ENCODE measurements at places on chromosomes 12 and 14. TPM values are rescaled to one million over a fixed set of nuclear protein-coding genes. Genes with fewer than 3 reads are reported as not detected.

DNA sequence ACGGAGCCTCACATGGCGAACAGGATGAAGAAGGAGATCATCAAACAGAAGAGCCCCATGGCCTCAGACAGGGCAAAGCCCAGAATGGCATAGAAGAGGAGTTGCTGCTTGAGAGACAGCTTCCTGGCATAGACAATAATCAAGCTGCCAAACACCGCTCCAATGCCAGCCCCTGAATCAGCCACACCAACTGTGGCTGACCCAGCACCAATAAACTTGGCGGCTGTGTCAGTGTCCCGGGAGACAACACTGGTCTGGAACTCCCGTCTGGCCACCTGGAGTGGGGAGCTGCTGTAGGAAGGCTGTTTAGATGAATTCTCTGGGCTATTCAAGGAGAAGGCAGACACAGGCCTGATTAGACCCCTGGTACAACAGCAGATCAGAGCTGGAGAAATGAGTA, 100.1 kb downstream of the HEATR5A start:
- H3K4me3 ChIP-seq = no peak overlapping the region
- no peaks in the 10 kb centered on the region for H3K27me3 ChIP-seq
- DNase-seq = no peak
- H3K36me3 ChIP-seq = no peaks in the 10 kb centered on the region
- no peaks in the 10 kb centered on the region for H3K4me1 ChIP-seq
- no peak overlapping the region for H3K27ac ChIP-seq

DNA sequence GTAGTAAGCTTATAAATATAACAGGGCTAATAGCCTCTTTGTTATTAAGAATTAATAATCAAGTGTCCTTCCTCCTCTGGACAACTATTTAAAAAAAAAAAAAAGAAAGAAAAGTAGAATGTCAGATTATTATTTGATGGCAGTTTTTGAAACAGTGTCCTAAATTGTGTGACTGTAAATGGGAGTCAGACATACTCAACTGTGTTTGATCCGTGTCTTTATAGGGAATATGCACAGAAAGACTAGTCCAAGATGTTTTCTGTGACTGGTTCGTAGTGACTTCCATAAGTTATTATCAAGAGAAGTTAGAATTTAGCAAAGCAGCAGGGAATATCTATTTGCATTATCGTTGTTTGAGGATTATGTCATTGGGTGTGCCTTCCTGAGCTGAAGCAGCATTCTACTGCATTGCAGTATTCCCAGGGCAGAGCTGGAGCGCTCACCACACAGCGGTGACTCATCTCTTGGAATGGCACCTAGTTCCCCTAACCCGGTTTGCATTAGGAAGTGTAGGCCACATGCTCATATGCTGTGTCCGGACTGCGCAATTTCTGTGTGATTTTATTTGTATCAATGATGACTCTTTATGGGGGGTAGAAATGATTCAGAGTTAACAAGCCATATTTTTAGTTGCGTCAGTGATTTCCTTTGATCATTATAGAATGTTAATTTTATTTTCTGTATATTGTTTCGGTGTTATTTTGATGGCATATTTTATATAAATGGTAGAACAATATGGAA, 7.9 kb downstream of the DYNC1H1 start:
- H3K36me3 ChIP-seq = peaks cover 31% of the 10 kb centered on the region
- peaks cover 41% of the 10 kb centered on the region for H3K4me1 ChIP-seq
- no peak overlapping the region for H3K27ac ChIP-seq
- no peaks in the 10 kb centered on the region for H3K27me3 ChIP-seq

The HRK gene
- not detected for total RNA-seq

GRCh38 chr14:55955175-55955574, 163.0 kb upstream of the PELI2 start:
- peaks cover 12% of the 10 kb centered on the region for H3K27me3 ChIP-seq
- H3K4me3 ChIP-seq = no peak overlapping the region
- no peak for DNase-seq
- H3K27ac ChIP-seq = no peak overlapping the region

- H3K36me3 ChIP-seq = peaks cover 3% of the 10 kb centered on the region
- no peak overlapping the region for H3K27ac ChIP-seq
- peaks cover 7% of the 10 kb centered on the region for H3K4me1 ChIP-seq
- no peak overlapping the region for H3K4me3 ChIP-seq
- no peak for DNase-seq
Measured at GRCh38 chr14:106665814-106666213, 1139.4 kb downstream of the TMEM121 start.

DNA sequence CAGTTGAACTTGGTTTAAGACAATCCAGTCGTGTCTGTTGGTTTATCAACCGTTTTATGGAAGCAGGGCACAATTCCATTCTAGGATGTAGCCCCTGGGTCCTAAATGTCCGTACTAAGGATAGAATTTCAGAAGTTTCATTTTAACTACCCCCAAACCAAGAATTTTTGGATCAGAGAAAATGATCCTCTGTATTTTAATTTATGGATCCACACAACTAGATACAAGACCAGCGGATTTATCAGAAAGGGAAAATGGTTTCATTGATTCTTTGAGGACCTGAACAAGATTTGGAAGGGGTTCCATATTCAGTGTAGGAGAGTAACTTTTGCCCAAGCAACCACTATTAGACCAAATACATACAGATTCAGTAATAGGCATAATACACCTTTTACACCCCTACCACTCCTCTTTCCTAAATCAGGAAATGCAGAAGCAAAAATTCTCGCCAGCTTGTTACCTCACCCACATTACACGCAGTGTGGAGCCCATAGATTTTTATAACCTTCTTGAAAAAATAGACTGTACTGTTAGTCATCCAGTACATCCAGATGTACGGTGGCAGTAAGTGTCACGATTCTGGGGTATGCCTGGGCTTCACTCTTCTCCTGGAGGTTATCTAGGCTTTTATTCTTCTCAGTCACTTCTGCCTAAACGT, 1.4 kb upstream of the FBXL14 start:
- peaks cover 27% of the 10 kb centered on the region for H3K4me1 ChIP-seq
- no peaks in the 10 kb centered on the region for H3K27me3 ChIP-seq
- peak overlapping the region; percentile 87 for H3K4me3 ChIP-seq
- H3K36me3 ChIP-seq = peaks cover 20% of the 10 kb centered on the region
- no peak for DNase-seq

DNA sequence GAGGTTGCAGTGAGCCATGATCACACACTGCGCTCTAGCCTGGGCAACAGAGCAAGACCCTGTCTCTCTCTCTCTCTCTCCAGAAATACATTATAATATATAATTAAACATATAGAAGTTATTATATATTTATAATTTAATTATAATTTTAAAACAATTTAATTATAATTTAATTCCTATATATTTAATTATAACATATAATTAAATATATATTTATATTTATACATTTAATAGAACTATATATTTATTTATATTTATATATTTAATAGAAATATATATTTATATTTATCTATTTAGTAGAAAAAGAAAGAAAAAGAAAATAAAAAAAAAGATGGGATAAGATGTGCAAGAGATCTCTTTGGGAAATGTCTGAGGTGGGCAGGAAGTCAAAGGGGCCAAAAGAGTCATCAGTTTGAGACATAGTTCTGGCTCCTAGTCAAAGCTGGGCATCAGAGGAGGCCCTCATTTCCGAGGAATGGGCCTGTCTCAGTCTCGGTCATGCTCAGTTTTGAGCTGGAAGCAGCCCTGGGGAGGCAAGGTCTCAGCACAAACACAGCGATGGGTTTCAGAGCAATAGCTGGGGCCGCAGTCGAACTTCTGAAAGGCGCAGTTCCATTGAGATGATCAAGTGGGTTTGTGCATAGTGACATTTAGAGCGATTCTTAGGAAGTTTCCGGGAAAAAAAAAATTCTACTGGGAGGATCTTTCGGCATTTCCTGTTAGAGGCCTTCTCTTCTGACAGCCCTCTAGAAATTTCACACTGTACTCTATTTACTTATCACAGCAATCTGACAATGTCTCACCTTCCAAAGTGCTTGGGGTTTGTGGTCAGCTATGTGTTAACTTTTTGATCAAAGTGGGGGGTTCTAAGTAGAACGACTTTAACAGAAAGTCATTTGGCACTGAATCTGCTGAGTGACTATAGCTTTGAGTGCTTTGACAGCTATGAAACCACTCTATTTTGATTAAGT, 58.7 kb upstream of the GZMB start:
- H3K27me3 ChIP-seq = no peaks in the 10 kb centered on the region
- no peak overlapping the region for H3K27ac ChIP-seq
- no peaks in the 10 kb centered on the region for H3K36me3 ChIP-seq
- H3K4me3 ChIP-seq = peak overlapping the region; percentile 41

DNA sequence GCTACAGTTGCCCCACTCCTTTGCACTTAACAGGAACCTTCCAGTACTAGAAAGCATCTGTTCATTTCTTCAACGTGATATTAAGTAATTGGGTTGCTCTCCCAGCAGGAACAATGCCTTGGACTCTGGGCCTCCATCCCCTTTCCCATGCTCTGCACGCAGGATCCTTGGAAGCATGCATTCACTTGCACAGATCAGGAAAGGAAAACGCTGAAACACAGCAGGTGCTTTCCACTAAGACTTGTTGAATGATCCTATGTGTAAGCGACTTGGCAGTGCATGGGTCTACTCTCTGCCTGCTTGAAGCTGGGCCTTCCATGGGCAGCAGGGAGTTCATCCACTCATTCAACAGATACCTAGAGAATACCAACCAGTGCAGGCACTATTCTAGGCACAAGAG, 2.3 kb downstream of the LTBP2 start:
- peaks cover 8% of the 10 kb centered on the region for H3K4me1 ChIP-seq
- H3K36me3 ChIP-seq = no peaks in the 10 kb centered on the region
- DNase-seq = no peak
- H3K4me3 ChIP-seq = no peak overlapping the region
- H3K27me3 ChIP-seq = peaks cover 39% of the 10 kb centered on the region

The ACSM4 gene
- not detected for total RNA-seq

- H3K27me3 ChIP-seq = peaks cover 27% of the 10 kb centered on the region
- no peak overlapping the region for H3K4me3 ChIP-seq
- H3K4me1 ChIP-seq = peaks cover 3% of the 10 kb centered on the region
- no peaks in the 10 kb centered on the region for H3K36me3 ChIP-seq
- H3K27ac ChIP-seq = no peak overlapping the region
- DNase-seq = peak; percentile 23
Measured at GRCh38 chr14:105123064-105123665, 45.4 kb downstream of the JAG2 start.

The SERPINA3 gene
- total RNA-seq = not detected

The DCAF5 gene
- total RNA-seq = 45.4 TPM

- no peaks in the 10 kb centered on the region for H3K27me3 ChIP-seq
- no peaks in the 10 kb centered on the region for H3K36me3 ChIP-seq
- no peak overlapping the region for H3K27ac ChIP-seq
- no peak for DNase-seq
- H3K4me1 ChIP-seq = no peaks in the 10 kb centered on the region
- H3K4me3 ChIP-seq = no peak overlapping the region
Measured at GRCh38 chr12:63078906-63079305, 72.1 kb downstream of the AVPR1A start.

The SERPINA9 gene
- not detected for total RNA-seq

DNA sequence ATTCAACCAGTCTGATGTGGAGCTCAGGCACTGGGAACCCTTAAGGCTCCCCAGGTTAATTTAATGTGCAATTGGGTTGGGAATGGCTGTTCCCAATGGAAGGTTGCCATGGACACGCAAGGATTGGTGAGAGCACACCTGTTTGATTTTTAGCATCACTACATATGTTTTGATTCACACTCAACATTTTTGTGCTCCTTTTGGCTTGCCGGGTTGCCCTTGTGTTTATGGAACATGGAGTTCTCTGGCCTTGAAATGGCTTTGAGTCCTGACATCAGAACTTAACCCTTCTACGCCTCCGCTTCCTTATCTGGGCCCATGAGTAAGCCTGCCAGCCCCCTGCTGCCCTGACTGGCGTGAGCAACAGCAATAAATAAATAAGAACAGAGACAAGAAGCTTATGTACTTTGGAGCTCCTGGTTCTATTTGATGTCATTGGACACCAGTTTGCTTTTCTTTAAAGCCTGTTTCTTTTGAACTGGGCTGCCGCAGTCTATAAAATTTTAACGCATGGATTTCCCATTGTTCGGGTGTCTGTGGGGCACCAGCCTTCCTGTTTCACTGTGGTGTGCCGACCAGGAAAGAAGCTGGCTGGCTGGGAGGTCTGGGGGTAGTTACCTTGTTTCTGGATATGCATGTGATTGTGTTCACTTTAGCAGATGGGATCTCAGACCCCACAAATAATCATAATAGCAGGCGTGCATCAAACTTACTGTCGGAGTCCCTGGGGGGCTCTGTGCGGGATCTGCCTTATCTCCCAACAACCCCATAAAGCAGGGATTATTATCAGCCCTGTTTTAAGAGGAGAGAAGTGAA, 27.8 kb downstream of the TBX3 start:
- no peak overlapping the region for H3K4me3 ChIP-seq
- no peaks in the 10 kb centered on the region for H3K36me3 ChIP-seq
- peaks cover 4% of the 10 kb centered on the region for H3K27me3 ChIP-seq
- no peak for DNase-seq
- no peak overlapping the region for H3K27ac ChIP-seq

DNA sequence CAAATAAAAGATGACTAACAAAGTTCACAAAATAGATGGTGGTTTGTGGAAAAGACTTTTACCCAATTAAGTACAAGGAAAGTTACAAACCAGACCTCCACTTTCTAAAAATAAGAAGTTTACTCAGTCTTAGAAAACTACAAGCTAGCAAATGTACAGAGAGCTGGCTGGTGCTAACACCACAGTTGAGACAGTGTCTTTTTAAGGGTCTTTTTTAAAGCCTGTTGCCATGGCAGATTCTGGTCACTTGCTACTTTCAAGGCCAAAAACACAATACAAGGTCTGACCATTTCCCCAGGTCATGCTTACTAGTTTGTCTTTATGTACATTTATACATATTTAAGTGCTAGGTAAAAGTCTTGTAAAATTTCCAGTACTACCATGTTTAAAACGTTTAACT, 2.4 kb downstream of the BTG1 start:
- H3K27me3 ChIP-seq = no peaks in the 10 kb centered on the region
- H3K4me1 ChIP-seq = peaks cover 38% of the 10 kb centered on the region
- H3K27ac ChIP-seq = peak overlapping the region; percentile 94
- no peak for DNase-seq

The SDR39U1 gene
- total RNA-seq = 45.6 TPM

- peaks cover 2% of the 10 kb centered on the region for H3K4me1 ChIP-seq
- no peak for DNase-seq
- H3K4me3 ChIP-seq = no peak overlapping the region
- no peaks in the 10 kb centered on the region for H3K36me3 ChIP-seq
- H3K27ac ChIP-seq = no peak overlapping the region
- peaks cover 11% of the 10 kb centered on the region for H3K27me3 ChIP-seq
Measured at GRCh38 chr12:14164266-14164665, 182.9 kb upstream of the GRIN2B start.

Measured in activated CD8-positive, alpha-beta memory T cell treated with anti-CD3 and anti-CD28 coated beads, Interleukin-2, amount 10 ng/mL, durations not matched to agents 7 days and 5 days (primary cell).